M059J (cell line): ENCODE measurements at places on chromosomes 4 and X. TPM values are rescaled to one million over a fixed set of nuclear protein-coding genes. Genes with fewer than 3 reads are reported as not detected.

DNA sequence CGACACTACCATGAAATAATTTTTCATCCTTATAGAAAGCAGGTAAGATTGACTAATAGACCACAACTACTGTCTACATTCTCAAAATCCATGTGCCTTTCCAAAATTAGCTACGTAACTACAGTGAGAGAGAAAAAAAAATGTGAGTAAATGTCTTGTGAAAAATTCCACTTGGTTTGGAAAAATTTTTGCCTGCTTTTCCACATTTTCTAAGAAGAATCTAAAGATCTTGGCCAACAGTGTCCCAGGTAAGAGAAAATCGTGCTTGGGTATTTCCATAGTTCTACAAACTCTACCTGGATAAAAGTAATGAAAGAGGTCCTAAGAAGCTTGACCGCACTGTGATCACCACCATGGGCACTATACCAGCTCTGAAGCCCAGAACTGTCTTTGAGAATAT is 1.4 kb upstream of the CLCN3 start:
- DNase-seq, result no peak

GRCh38 chrX:71846429-71846828 is 64.2 kb upstream of the NHSL2 start:
- DNase-seq, result peak; percentile 62

Gene SMIM10
- total RNA-seq, result 12.6 and 13.4 TPM in 2 replicates

Gene FAM149A
- total RNA-seq, result not detected in 2 replicates

Gene MBNL3
- total RNA-seq, result 3.0 and 4.7 TPM in 2 replicates

Gene ATG4A
- total RNA-seq, result 21.9 and 31.2 TPM in 2 replicates
